Breast epithelium (tissue), 4 donors: ENCODE measurements at places on chromosomes 2 and 18. TPM values are rescaled to one million over a fixed set of nuclear protein-coding genes. Genes with fewer than 3 reads are reported as not detected.
A peak's percentile ranks its signal among the peaks of the same experiment; 100 is the strongest.

PLEKHA3 gene
- 15.2 TPM for total RNA-seq

TMEM163 gene
- total RNA-seq, result 0.66 TPM

C2orf78 gene
- total RNA-seq, result not detected

SPR gene
- 53.4 TPM for total RNA-seq

MYL1 gene
- not detected for total RNA-seq

FAP gene
- total RNA-seq, result 36.0 TPM

GRCh38 chr2:174020026-174020425, 54.9 kb upstream of the SP3 start:
- no peak for DNase-seq

DNA sequence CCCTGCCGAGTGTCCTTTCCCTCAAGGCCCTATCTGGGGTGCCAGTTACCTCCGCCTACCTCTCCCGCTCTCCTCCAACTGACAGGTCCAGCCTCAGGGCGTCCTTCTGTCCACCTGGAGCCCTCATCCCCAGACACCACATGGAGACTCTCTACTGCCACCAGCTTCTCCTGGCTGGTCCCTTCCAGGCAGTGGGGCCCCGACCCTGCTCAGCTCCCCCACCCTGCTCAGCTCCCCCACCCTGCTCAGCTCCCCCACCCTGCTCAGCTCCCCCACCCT, 74.0 kb upstream of the ODC1 start:
- DNase-seq, result no peak

DNA sequence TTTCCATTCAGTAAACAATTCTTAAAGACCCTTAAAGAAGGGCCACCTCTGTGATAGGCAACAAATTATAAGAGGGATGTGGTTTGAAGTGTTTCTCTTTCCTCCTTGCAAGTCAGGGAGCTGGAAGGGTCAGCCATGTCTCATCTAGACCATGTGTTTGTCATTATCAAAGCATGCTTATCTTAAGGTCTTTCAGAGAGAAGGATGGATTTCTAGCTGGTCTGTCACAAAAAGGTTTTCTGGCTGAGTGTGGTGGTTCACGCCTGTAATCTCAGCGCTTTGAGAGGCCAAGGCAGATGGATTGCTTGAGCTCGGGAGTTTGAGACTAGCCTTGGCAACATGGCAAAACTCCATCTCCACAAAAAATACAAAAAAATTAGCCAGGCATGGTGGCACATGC, 59.2 kb upstream of the PEX13 start:
- DNase-seq, result no peak

GRCh38 chr18:31680433-31680811, 4.0 kb downstream of the B4GALT6 start:
- no peak for DNase-seq

DNA sequence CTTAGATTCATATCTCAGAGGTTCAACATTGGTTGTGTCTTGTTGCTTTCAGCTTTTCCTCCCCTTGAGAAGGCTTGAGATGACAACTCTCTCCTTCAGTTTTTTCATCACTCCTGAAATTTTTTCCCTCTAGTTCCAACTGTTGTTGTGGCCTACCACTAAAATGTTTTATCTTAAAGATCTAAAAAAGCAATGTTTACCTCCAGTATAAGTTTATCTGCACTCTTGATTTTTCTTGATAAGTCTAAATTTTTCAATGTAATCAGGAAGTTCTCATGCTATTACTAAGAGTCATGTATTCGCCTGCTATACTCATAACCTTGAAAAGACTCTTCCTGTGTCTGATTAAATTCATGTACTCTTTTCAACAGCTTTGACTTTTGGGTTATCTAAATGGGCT, 366.3 kb upstream of the TFPI start:
- no peak for DNase-seq

GRCh38 chr18:35619464-35619863, 37.9 kb downstream of the GALNT1 start:
- DNase-seq, result no peak

GRCh38 chr2:163970058-163970813, 234.4 kb upstream of the FIGN start:
- no peak for DNase-seq

DNA sequence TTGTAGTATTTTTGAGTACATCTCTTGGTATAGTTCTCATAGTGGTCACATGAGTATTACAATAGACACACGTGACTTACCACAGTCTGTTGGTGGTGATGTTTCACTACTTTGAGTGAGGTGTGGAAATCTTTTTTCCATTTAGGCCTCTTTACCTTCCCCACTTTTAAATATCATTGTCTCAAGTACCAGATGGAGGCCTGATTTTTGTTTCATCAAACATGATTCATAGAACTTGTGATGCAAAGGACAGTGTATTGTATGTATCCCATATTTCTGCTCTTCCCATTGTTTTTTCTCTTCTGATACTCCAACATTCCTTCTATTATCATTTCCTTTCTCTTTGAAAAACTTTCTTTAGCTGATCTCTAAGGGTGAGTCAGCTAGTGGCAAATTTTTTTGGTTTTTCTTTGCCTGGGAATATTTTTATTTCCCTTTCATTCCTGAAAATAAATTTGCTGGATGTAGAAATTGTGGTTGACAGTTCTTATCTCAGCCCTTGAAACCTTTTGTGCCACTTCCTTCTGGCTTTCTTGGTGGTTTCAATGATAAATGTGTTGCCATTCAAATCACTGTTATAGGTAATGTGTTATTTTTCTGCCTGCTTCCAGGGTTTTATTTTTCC, 32.8 kb downstream of the RFX8 start:
- DNase-seq, result no peak

DNA sequence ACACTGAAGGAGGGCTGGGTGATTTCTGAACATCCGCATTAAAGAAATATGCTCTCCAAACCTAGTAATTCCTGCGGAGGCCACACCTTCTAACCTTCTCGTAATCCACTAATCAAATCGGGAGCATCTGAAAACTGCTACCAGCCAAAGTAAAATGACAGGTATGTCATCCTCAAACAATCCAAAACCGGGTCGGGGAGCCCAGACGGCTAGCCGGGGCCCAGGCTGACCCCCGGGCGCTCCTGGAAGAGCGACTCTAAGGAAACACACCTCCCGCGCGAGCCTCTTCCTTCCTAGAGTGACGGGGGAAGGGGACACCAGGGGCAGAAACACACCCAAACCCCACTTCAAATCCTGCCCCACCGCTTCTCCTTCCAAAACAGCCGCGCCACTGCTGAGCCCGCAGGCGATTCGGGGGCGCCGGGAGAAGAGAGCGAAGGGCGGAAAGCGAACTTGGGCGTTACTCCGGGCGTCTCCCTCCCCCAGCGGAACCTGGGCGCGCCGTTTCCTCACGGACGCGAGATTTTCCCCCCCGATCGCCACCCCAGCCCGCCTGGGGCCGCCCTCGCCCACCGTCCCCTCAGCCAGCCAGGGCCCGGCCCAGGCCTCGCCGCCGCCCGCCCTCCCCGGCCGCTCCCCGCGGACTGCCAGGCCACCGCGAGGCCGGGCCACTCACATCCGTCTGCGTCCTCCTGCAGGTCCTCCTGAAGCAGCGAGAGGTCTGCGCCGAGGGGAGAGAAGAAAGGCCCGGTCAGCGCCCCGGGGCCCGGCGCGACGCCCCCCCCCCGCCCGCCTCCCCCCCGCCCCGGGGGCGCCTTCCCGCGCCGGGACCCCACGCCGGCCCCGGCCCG, 584 bp downstream of the PPP4R1 start:
- peak; percentile 55 for DNase-seq

- DNase-seq, result no peak
Observed at GRCh38 chr18:70415823-70416488, 127.1 kb downstream of the SOCS6 start.

DNA sequence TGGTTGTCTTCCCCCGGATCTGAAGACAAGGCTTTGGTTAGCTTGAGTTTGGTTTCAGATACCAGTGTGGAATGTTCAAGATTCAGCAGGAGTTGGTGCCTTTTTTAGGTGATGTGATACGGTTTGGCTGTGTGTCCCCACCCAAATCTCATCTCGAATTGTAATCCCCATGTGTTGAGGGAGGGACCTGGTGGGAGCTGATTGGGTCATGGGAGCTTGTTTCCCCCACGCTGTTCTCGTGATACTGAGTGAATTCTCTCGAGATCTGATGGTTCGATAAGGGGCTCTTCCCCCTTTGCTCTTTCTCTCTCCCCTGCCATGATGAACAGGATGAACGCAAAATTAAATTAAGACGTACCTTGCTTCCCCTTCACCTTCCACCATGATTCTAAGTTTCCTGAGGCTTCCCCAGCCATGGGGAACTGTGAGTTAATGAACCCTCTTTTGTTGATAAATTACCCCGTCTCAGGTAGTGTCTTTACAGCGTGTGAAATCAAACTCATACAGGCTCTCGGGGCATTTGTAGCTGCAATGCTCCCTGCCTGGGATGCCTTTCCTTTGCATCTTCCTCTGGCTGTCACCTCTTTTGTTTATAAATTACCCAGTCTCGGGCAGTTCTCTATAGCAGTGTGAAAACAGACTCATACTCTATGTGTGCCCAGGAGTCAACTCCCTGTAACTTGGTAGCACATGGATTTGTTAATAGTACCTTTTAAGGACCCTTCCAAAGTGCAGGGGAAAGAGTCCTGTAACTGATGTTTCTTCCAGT, 21.3 kb downstream of the PDCD1 start:
- no peak for DNase-seq

DNA sequence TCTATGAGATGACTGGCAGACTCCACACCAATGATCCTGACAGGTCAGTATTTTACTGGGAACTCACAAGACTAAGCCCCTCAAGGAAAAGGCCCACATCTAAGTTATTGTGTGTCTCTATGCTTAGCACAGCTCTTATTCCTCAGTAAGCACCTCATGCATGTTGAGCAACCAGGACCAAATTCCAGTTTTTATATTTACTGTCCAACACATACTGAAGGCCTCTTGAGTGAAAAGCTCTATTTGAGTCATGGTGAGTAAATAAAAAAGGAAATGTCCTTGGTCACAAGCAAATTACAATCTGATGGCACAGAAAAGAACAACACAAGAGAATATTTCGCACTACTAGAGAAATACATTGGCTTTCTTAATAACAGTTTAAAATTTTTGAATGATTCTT, 87.9 kb upstream of the ETAA1 start:
- no peak for DNase-seq

DNA sequence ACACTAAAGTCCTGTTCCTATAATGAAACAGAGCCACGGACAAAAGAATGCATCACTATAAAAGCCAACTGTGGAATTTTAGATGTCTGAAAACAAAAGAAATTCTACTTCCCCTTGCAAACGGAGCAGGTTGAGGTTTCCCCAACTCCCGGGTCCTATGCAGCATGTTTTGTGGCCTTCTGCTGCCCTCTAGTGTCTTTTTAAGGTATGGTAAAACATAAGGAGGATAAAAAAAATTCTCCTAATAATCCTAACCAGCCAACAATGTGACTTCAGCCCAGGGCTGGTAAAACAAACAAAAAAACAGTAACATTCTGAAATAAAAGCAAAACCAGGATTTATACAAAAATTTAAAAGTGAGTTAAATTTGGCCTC, 539.5 kb downstream of the NRXN1 start:
- DNase-seq, result no peak

- no peak for DNase-seq
Observed at GRCh38 chr2:45567974-45568789, 42.9 kb downstream of the SRBD1 start.

- no peak for DNase-seq
Observed at GRCh38 chr2:87996570-87996969, 19.8 kb downstream of the RNU2-63P start.

- DNase-seq, result no peak
Observed at GRCh38 chr2:15892151-15892880, 48.0 kb upstream of the MYCN start.

GRCh38 chr2:57434972-57435371, 611.6 kb upstream of the VRK2 start:
- DNase-seq, result no peak
